ENCODE measurements at places on chromosomes 12 and 14. TPM values are rescaled to one million over a fixed set of nuclear protein-coding genes. Genes with fewer than 3 reads are reported as not detected.

Gene RNASE7
- total RNA-seq = not detected

Gene STAT6
- 53.0 TPM for total RNA-seq

Gene C12orf60
- 1.7 TPM for total RNA-seq

Gene EML5
- total RNA-seq = 0.45 TPM

Gene ZFP36L1
- 187 TPM for total RNA-seq

Gene ATP6V1D
- 74.1 TPM for total RNA-seq

Gene PIWIL1
- not detected for total RNA-seq

Gene SLC39A2
- not detected for total RNA-seq

Gene KRT72
- total RNA-seq = not detected

Gene DPF3
- total RNA-seq = 0.22 TPM

Gene SLC5A8
- total RNA-seq = not detected

Gene SLC10A1
- not detected for total RNA-seq

Gene SERPINA1
- total RNA-seq = 0.72 TPM

Gene P2RX2
- total RNA-seq = not detected

Gene ASCL4
- not detected for total RNA-seq

Gene FGF23
- total RNA-seq = not detected

Gene LAG3
- total RNA-seq = 1.5 TPM

Gene OTX2
- not detected for total RNA-seq

Gene TMEM52B
- total RNA-seq = not detected

Gene IL22
- not detected for total RNA-seq

Gene KLHL33
- not detected for total RNA-seq

Gene ARMH4
- total RNA-seq = 0.62 TPM

Gene TMEM63C
- 2.2 TPM for total RNA-seq

Gene PLEKHG7
- total RNA-seq = not detected

Gene CNPY2
- 128 TPM for total RNA-seq

Gene EML1
- 45.4 TPM for total RNA-seq

Gene LRTM2
- total RNA-seq = not detected

Gene RIMKLB
- 20.7 TPM for total RNA-seq

Gene KRT6C
- total RNA-seq = not detected

Gene RERG
- 0.18 TPM for total RNA-seq

Gene IL26
- not detected for total RNA-seq

Gene PSME2
- 149 TPM for total RNA-seq

Gene SLC7A7
- 16.5 TPM for total RNA-seq

Gene CBLN3
- total RNA-seq = 1.5 TPM

Gene OR11G2
- total RNA-seq = not detected

Gene MARK3
- total RNA-seq = 55.5 TPM

Gene TOX4
- total RNA-seq = 67.1 TPM

Gene CCDC196
- not detected for total RNA-seq

Gene FGFR1OP2
- total RNA-seq = 28.0 TPM

Gene RASSF8
- 9.7 TPM for total RNA-seq

Gene TOMM20L
- total RNA-seq = not detected

Gene SCNN1A
- 21.8 TPM for total RNA-seq

Gene C1S
- total RNA-seq = 50.3 TPM

Gene SERPINA10
- not detected for total RNA-seq
